COLO829 (cell line): ENCODE measurements at places on chromosomes 6 and 20.

- no peak for DNase-seq
These were observed 25.9 kb downstream of the NEDD9 start for GRCh38 chr6:11206576-11206975.

DNA sequence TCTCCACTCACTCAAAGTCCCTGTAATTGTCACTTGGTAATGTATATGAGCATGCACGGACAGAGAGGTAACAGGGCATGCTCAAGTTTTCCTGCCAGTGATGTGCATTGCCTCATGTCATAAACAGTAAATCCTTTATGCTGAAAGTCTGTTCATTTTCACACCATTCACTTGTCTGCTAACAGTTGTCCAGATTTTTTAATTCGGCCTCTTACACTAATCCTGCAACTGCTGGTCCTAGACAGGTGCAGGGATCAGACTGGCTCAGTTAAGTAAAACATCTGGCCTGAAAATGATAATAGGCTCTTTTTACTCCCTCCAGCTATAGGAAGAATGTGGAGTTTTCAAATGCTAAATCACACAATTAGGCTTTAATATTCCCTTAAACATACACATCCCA lies 185.4 kb upstream of the VGLL2 start:
- no peak for DNase-seq

GRCh38 chr6:147437615-147438014 lies 70.9 kb upstream of the SAMD5 start:
- DNase-seq, result no peak

GRCh38 chr6:50180646-50181045 lies 130.9 kb upstream of the DEFB112 start:
- DNase-seq, result peak; percentile 61

- no peak for DNase-seq
These were observed 163.2 kb downstream of the SYNDIG1 start for GRCh38 chr20:24632581-24632980.

GRCh38 chr6:28474441-28475219 lies 31.3 kb upstream of the ZSCAN23 start:
- DNase-seq, result peak; percentile 81

DNA sequence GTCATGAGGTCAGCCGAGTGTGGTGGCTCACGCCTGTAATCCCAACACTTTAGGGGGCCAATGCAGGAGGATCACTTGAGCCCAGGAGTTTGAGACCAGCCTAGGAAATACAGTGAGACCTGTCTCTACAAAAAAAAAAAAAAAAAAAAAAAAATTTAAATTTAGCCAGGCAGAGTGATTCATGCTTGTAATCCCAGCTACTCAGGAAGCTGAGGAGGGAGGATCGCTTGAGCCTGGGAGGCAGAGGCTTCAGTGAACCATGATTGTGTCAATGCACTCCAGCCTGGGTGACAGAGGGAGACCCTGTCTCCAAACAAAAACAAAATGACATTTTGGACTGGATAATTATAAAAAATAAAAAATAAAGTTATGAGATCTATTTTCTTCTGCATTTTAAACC lies 56.2 kb downstream of the ADGRF1 start:
- no peak for DNase-seq

GRCh38 chr20:33676121-33676520 lies 1.9 kb upstream of the NECAB3 start:
- DNase-seq, result no peak
